Right kidney (tissue), 9 donors: ENCODE measurements at places on chromosomes 4 and X.

DNA sequence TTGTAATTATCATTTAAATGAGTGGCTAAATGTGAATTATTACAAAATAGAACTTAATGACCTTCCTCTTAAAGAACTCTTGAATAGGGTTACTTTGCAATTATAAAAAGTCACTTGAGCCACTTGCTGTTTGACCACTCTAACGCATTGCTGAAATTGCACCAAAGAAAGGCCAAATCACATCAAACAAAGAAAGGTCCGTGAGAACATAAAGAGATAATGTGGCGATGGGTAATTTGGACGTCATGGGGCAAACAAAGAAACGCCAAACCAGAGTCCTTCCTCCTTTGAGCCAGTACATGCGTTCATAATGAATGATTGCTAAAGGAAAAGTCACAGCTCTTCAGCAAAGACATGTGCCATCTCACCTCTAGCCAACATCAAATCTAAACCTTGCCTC lies 229.8 kb upstream of the STS start:
- no peak for DNase-seq

GRCh38 chrX:96978906-96979305 lies 95.2 kb downstream of the RPA4 start:
- no peak for DNase-seq

DNA sequence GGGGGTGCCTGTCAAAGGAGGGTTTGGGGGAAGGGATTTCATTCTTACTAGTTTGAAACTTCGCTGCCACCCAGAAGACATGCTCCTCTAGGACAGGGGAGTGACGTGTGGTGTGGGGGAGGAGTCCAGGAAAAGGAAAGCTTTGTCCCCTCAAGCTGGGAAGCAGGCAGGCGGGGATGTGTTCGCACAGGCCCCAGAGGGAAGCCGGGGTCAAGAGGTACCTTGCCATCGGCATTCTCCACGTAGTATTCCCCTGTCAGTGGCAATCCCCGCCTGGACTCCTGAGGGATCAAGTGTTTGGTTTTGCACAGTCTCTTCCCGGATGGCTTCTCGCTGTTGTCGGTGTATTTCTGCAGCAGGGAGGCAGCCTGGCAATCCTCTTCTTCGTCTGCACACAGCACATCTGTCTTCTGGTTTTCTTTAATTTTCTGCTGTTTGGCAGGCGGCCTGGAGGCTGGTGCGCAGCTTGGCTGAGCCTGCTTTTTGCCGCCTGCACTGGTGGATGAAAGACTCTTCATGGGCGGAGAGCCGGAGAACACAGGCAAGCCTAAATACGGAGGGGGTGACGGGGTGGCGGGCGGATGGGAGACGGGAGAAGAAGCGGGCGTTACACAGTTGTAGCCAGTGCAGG lies 35.1 kb downstream of the BCOR start:
- no peak for DNase-seq

GRCh38 chrX:17078031-17078720 lies 131.7 kb downstream of the REPS2 start:
- DNase-seq = no peak

- no peak for DNase-seq
These were observed 355.4 kb downstream of the ANK2 start for GRCh38 chr4:113404841-113405240.

DNA sequence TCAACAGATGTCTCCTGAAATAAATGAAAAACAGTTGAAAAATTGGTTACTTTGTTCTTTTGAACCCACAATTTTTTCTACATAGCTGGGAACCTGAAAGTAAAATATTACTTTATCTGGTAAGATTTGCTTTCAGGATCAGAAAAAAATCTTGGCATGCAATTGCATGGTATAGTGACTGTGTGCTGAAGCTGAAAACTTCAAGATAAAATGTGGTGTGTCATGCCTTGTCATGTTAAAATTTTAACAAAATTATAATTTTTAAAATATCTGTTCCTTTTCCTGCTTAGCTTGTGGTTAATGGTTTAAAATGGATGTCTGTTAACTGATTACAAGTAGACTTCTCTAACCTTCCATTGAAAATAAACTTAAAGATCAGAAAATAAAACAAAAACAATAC lies 904.8 kb downstream of the PDHA2 start:
- no peak for DNase-seq

DNA sequence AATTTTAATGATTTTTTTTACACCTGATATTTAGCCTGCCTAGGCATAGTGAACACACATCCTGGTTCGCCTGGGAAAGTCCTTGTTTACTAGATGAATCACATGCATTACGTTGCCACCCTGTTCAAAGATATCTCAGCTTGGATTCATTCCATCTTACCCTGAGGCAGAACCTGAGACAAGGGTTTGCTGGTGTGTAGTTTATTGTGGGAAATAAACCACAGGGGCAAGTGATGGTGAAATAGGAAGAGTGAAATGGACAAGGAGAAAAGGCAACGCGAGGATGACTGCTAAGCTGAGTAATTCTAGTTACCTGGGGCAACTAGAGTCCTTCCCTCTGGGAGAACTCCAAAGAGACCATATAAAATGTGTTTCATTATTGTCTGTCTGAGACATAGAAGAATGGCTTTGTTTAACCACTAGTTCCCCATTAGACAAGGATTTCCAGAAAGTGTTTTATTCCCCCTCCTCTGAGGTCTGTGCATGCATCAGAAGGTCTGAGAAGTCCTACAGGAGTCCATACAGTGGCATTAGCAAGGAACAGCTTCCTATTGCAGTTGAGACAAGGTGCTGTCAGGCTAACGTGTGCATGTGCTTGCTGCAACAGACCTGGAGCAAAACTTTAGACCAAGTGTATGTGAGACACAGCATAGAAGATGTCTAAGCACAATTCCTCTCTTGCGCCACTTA lies 797.3 kb upstream of the FRG1 start:
- DNase-seq = no peak

- no peak for DNase-seq
These were observed 51.9 kb upstream of the PAQR3 start for GRCh38 chr4:78990938-78991810.

GRCh38 chrX:112967903-112968302 lies 127.3 kb upstream of the AMOT start:
- DNase-seq = no peak

- DNase-seq = no peak
These were observed 163.4 kb downstream of the PTTG2 start for GRCh38 chr4:38123555-38123954.

- no peak for DNase-seq
These were observed 87.6 kb downstream of the GAB1 start for GRCh38 chr4:143424276-143424675.

DNA sequence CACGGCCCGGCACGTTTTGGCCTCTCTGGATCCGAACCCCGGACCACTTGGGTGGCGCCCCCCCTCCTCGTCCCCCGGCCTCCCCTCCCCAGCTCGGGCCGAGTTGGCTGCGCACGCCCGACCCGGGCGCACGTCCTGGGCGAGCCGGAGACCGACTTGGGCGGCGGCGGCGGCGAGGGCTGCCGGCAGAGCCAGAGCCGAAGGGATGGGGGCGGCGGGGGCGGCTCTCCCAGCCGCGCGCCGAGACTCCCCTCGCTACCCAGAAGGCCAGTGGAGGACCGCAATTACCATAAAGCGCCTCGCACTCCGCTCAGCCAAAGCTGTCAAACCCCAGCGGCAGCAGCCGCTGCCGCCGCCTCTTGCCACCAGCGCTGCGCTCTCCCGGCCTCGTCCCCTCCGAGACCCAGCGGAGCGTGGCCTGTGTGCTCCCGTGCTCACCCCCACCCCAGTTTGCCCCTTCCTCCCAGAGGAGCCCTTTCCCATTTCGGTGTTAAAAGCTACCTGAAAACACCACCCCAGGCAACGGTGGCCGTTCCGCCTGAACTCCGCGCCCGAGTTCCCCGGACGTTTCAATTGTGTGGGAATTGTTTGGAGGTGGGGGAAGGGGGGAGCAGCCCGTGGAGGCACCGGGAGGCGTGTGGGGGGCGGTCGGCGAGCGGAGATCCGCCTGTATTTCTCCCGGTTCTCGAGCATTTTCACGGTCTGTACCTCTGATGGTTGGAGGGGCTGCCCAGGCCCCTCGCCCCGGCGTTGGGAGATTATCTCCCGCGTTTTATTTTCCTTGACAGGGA lies 701 bp upstream of the BCOR start:
- DNase-seq = peak; percentile 73

DNA sequence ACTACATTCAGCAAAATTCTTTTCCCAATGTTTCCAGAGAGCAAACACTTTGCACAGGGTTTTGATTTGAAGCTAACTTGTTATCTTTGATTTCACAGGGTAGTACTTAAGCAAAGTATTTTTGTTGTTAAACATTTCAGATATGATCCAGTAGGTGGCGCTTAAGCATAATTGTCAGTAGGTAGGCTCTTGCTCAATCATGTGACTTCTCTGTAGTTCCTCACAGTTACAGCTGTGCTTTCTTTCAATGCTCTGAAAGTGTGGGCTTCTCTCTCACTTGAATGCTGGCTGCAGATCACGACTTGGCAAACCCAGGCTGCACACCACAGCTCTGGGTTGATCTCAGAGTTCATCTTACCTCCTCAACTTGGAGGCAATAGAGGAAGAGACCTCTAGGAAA lies 1016.5 kb downstream of the SH3BGRL start:
- DNase-seq = no peak

DNA sequence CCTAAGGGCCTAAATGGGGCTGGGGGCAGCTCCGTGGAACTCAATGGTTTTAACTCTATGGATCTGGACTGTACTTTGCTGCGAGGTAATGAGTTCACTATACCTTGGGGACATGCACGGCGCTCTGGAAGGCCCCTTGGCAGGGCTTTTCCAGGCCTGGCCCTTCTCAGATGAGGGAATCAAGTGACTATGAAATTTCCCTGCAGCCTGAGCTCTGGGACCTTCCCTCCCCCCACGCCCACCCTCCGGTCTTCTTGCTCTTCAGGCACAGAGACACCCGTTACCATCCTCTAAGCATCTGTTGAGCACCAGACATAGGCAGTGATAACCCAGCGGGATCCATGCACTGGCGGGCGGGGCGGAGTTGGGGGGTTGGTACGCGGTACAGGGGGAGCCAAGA lies 109.2 kb downstream of the PSAPL1 start:
- DNase-seq = no peak

DNA sequence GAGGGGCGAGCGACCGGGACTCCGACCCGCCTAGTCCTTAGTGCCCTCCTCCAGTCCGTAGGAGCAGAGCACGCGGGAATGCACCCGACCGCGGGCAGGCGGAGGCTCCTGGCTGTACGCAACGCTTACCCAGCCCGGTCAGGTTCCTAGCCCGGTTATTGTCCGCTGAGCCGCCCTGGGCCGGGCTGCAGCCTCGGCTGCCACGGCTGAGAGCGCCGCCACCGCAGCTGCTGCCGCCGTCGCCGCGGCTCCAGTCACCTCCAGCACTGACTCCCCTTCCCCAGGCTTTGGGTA lies at the start of gene AMER1:
Gene AMER1 (minus strand): TSS at position 268 of the 294 bp plus-strand sequence. CDS start 12,422 bp downstream, outside the sequence.
- DNase-seq = no peak

- no peak for DNase-seq
These were observed 8.5 kb upstream of the KDM5C start for GRCh38 chrX:53233536-53233935.

DNA sequence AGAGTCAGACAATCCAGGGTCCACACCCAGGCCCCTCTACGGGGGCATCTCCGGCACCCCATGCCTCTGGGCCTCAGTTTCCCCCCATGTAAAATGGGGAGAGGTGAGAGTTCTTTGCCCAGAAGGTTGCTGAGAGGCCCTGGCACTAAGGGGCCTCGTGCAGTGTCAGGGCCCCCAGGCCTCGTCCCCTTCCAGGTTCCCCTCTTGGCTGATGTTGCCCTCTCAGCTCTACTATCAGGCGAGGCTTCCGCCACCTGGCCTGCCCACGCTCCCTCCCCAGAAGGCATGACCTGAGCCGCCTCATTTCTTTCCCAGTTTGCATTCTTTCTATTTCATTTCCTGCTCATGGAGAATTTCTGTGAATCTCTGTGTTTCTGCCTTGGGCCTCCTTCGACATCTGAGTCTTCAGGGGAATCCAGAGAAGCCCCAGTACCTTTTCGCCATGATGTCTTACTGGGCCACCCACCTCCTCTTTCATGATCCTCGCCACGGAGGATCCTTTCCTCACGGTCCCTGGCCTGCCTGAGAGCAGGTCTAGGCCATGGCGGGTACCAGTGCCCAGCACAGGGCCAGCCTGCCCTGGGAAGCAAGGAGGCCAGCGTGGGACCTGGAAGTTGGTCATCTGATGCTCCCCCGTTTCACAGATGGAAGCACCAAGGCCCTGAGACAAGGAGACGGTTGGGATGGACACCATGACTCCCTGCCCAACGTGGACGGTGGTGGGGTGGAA lies 21.9 kb upstream of the MRFAP1 start:
- no peak for DNase-seq

- no peak for DNase-seq
These were observed 29.5 kb upstream of the C4orf54 start for GRCh38 chr4:99687120-99687519.

- DNase-seq = no peak
These were observed 77.5 kb downstream of the DHRSX start for GRCh38 chrX:2423282-2423681.

GRCh38 chr4:153008578-153009199 lies 72.6 kb downstream of the FHDC1 start:
- no peak for DNase-seq

GRCh38 chr4:54384563-54384962 lies 155.5 kb downstream of the PDGFRA start:
- no peak for DNase-seq

DNA sequence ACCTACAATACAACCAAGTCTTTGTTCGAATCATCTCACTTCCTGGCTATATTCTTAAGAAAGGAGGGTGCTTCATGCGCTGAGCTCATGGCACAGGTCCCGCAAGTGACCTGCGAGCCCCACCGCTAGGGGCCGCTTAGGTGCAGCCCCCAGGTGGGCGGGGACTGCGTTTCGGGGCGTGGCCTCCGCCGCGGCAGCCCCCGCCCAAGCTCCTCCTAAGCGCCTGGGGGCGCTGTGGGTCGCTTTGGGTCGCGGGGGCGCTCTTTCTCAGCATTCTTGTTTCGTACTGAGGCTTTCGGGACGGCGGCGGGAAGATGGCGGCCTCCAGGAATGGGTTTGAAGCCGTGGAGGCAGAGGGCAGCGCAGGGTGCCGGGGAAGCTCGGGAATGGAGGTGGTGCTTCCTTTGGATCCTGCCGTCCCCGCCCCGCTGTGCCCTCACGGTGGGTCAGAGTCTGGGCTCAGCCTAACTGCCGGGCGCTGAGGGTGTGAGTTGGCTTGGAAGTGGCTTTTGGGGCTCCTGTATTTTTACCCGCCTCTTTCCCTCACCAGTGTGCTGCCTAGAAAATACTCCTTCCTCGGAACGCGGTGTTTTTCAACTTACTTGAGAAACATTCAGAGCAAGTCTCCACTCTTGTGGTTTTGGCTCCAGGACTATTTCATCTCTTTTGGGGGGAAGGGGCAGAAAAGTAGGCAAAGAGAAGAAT lies at the start of gene ZCCHC4:
Gene ZCCHC4 (plus strand): TSS at position 279 of the 705 bp plus-strand sequence. CDS start 36 bp downstream, at position 315.
- peak; percentile 90 for DNase-seq

- no peak for DNase-seq
These were observed 30.0 kb downstream of the PAPSS1 start for GRCh38 chr4:107689912-107690587.

DNA sequence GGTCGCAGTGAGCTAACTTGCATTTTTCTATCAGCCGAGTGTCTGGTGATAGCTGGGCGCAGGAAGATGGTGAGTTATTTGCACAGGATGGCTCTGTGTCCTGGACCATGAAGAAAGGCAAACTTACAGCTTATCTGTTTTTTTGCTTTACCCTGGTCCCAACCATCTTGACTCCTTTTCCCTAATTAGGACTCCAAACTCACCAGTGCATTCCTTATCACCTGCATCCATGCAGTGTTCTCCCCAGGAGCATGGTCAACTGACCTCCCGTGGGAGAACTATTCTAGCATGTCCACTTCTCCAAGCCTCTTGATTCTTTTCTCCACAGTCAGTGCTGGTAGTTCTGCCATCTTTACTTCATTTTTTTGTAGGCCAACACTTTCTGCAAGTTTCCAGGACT lies 68.2 kb upstream of the WWC2 start:
- no peak for DNase-seq

GRCh38 chr4:14168919-14169318 lies 541.4 kb upstream of the BOD1L1 start:
- DNase-seq = no peak
